ENCODE measurements at places on chromosomes 6 and 20. TPM values are rescaled to one million over a fixed set of nuclear protein-coding genes. Genes with fewer than 3 reads are reported as not detected.

- DNase-seq, result no peak
Observed at GRCh38 chr6:150560884-150561219, 38.8 kb upstream of the PLEKHG1 start.

DNA sequence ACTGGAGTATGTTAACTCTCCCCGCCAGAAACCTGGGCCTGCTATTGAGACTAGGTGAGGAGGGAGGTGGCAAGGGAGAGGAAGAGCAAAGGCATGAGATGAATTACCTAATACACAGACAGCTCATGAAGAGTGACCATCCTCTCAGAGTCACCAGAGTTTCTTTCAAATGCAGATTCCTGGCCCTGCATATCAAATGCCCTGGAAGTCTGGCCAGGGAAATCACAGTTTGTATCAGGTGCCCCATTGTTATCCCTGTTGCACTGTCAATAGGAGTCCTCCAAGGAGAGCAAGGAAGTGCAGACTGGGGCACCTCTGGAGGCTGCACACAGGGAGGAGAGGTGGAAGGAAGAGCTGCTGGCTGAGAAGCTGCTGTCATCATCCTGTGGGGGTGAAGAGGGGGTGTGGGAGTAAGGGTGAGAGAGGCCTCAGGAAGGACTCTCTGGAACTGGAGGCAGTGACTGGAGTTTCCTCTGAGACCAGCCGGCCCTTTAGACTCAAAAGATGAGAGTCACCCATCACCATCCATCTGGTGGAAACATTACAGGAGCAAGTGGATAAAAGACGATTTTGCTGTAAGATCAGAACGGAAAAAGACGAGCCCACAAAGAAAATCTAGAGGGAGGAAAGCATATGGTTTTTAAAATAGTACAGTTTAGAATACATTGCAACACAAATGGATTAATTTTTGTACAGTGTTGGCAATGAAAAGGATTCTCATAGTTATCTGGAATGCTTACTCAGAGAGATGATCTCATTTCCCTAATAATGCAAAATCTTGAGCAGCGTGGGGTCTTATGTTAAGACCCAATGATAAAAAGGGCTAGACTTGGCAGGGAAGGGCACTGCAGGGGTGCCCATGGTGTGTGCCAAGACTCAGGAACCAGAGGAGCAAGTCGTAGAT lies 268.1 kb downstream of the UST start:
- no peak for DNase-seq

GRCh38 chr6:151627689-151628444 lies 134.1 kb downstream of the CCDC170 start:
- DNase-seq, result no peak

GRCh38 chr6:12537389-12537788 lies 179.2 kb upstream of the PHACTR1 start:
- no peak for DNase-seq

- DNase-seq, result no peak
Observed at GRCh38 chr20:40895182-40895581, 133.4 kb upstream of the TOP1 start.

- no peak for DNase-seq
Observed at GRCh38 chr6:169370666-169371343, 117.2 kb upstream of the THBS2 start.

DNA sequence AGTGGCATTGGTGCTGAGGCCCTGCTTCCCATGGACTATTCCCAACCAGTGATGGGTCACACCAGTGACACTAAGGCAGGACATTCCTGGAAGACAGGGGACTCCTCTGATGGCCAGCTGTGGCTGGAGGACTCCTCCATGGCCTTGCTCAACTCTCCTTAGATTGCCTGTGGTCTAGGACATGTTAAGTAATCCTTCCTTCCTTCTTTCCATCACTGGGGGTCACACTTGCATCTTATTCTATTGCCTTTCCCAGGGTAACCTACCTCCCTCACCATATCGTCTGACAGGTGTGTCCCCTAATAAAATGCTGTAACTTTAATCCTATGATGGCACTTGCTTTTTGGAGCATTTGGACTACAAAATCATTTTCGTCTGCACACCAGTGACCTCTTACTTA lies 24.5 kb upstream of the HLA-A start:
- no peak for DNase-seq

- DNase-seq, result no peak
Observed at GRCh38 chr6:43865932-43866645, 96.1 kb downstream of the VEGFA start.

- no peak for DNase-seq
Observed at GRCh38 chr6:166307082-166308032, 835 bp downstream of the PRR18 start.

ZBP1 gene
- 31.4 TPM for total RNA-seq

PGC gene
- not detected for total RNA-seq

GJE1 gene
- total RNA-seq, result not detected

NCR2 gene
- not detected for total RNA-seq
